ENCODE measurements at places on chromosomes 2 and 18. TPM values are rescaled to one million over a fixed set of nuclear protein-coding genes. Genes with fewer than 3 reads are reported as not detected.

GKN2 gene
- total RNA-seq, result not detected

GRCh38 chr2:152508446-152508845 lies 173.5 kb downstream of the FMNL2 start:
- peak; percentile 67 for DNase-seq

DNA sequence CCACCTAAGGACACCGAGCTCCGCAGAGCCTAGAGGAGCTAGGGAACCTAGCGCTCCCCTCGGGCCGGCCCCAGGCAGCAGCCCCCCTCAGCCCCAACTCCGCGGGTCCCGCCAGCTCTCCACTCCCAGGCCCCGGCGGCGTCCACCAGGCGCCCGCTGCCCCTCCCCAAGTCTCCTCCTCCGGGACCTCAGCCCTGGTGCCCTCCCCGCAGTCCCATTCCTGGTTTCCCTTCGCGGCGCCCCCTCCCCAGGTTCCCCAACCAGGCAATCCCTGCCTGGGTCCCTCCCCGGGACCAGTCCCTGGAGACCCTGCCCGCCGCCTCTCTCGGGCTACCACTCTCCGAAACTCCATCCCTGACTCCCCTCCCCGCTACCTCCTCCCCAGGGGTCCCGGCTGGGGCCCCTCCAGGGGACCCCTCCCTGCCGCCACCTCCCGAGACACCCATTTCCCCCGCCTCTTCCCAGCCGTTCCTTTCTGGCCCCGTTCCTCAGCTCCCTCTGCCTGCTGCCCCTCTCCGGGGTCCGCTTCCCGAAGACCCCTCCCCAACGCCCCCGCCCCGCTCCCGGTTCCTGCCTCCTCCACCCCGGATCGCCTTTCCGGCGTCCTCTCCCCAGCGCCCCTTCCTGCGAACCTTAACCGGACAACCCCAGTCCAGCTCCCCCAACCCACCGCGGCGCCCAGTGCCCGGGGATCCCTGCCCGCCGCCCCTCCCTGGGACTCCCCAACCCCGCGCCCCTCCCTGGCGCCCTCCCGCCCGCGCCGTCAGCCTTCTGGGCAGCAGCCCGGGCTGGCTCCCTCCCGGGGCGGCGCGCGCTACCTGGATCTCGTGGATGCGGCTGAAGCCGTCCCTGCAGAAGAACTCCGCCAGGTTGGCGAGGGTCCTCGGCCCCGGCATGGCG lies 678 bp downstream of the CYP27C1 start:
- DNase-seq, result no peak

DNA sequence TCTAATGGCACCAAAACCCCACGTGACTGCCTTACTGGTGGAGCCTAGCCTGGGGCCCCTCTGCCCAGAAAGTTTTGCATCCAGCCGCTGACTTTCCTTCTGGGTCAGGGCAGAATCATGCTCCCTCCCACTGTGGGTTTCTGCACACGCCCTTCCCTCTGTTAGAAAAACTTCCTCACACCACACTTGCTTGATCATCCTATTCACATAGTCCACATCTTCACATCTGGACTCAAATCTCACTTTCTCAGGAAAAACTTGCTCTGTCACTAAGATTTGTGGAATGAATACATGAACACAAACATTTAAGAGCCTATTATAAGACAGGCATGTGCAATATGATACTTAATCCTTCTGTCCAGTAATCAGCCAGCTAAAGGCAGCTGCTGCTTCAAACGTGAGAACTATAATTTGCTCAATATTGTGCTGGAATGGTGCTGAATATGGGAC lies 274.7 kb downstream of the RND3 start:
- peak; percentile 9 for DNase-seq

APLF gene
- 8.5 TPM for total RNA-seq

- no peak for DNase-seq
These were observed 3.1 kb downstream of the DLX1 start for GRCh38 chr2:172088245-172089004.

DNA sequence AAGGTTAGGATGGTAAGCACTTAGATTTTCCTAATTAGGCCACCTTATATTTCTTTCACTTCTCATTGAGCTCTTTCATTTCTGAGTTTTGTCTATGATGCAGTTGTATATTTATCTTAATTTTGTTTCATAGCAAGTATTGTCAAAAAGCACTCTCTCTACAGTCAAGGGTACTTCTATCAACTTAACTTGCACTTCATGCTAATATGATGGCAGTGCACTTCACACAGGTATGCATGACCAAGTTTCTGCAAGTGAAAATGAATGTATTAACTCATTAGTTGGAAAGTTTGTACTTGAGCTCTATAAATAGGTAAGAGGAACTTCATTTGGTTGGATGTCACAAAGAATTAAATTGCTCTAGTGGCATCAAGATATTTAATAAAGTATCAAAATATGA lies 51.5 kb upstream of the CDH19 start:
- no peak for DNase-seq

SNORC gene
- total RNA-seq, result 0.69 TPM

GRCh38 chr2:54341656-54342055 lies 85.6 kb upstream of the TSPYL6 start:
- no peak for DNase-seq

GRCh38 chr18:11760498-11761167 lies 71.6 kb downstream of the GNAL start:
- no peak for DNase-seq

ANKRD44 gene
- total RNA-seq, result 16.9 TPM

GRCh38 chr2:120619579-120619978 lies 116.1 kb upstream of the GLI2 start:
- no peak for DNase-seq

- peak; percentile 55 for DNase-seq
These were observed 1.4 kb upstream of the CTNNA2 start for GRCh38 chr2:79511320-79511951.

DNA sequence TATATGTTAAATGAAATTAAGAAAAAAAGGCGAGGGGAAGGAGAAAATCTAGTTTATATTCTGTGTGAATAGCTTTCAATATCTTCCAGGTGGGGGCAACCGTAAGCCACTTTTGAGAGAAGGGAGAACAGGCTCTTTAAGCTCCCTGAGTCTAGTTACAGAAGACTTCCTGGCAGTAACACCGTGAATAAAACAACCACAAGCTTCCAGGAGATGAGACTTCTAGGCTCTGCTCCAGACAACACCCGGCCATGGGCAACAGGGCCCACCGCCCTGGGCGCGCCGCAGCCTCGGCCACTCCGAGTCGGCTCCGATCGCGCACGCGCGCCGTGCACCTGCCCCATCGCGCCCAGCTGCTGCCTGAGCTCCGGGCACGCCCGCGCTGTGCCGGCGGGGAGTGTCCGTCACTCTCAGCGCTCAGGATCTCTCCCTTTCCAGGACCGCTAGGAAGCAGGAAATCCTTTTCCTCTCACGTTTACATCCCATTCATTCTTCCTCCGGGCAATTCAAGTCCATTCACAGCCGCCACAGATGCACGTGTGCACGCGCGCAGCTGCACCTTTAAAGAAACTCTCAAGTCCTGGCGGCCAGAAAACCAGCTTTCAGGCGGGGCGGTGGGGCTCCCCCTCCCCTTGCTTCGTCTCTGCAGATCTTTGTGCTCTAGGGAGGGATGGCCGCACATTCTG lies 19.4 kb upstream of the PAX3 start:
- DNase-seq, result peak; percentile 81

EN1 gene
- not detected for total RNA-seq

DNA sequence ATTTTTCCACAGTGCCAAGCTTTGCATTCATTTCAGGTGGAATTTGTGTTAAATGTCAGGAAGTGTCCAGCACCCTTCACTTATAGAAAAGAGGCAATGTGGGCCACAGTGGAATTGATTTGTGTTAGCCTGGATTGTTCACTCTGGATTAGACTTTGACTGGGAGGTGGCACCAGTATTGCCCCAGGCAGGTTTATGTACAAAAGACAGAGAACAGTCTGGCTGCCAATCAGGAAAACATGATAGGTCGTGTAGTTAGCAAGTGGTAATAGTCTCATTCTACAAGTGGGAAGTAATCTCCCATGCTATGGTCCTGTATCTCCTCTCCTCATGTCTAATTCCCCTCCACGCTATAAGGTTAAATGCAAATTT lies 45.6 kb downstream of the RAB27B start:
- no peak for DNase-seq

DNA sequence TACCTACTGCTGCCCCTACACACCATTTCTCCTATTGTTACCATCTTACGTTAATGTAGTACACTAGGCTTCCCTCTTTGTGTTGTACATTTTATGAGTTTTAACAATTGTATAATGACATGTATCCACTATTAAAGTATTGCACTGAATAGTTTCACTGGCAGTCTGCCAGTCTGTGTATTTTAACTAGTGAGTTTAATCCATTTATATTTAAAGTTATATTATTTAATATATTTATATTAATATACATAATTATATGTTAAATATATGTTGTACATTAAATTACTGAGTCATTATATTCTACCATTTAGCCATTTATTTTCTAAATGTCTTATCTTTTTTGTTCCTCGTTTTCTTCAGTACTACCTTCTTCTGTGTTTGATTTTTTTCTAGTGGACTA lies 44.8 kb upstream of the PHLPP1 start:
- DNase-seq, result no peak

GRCh38 chr18:22213333-22213973 lies 44.1 kb downstream of the GATA6 start:
- DNase-seq, result peak; percentile 98

GRCh38 chr2:111679202-111679601 lies 204.8 kb downstream of the ANAPC1 start:
- peak; percentile 52 for DNase-seq

DNA sequence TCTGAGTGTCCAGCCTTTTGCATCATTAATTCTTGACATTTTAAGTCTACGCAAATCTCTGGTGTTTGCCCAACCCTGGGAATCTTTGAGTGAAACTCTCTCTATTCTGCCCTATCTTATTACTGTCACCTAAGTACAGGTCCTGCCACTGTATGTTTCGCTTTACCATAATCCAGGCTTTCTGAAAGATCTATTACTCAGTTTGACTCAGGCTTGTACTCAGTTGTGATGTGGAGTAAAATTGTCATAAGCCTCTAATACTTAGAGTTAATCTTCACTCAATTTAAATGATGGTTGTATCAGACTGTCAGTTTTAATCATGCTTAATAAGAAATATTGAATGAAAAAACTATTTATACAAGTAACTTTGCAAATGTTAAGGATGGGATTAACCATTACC lies 30.3 kb upstream of the RAPGEF4 start:
- DNase-seq, result no peak

DNA sequence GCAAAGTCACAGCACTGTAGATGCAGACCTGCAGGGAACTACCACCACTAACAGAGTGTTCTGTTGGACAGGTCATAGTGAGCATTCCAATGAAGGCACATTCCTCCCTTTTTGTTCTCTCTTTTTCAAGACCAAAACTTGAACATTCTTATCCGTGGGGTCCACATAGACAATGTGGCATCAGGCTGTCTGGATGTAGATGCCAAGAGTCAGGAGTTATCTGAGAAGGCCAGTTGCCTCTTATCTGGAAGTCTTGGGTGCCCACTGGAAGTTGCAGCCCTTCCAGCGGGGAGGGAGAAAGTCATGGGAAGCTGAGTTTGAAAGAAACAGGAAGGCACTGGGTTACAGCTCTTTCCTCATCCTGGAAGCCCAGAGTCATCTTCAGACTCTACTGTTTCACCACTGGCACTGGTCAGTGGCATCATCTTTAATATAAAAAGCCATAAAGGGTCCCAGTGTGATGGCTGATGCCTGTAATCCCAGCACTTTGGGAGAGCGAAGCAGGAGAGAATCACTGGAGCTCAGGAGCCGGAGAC lies 61.4 kb downstream of the FAM161A start:
- DNase-seq, result no peak

PLCL1 gene
- total RNA-seq, result under 0.01 TPM

DNA sequence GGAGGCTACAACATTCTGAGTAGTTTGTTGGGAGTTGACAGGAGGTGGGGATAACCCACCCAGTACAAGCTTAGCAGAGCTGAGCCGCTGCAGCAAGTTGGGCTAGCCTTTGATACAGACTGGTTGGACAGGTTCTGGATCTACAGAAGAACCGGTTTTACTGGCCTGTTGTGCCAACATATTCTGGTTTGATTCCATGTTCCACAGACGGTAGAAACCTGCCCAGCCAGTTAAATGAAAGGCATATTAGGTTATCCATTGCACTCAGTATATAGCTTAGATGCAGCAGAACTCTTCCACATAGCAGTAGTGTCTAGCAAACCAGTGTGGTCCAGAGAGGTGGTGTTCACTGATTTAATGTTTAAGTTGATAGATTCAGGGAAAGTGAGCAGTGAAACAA lies 19.3 kb upstream of the RBBP8 start:
- peak; percentile 63 for DNase-seq

- DNase-seq, result no peak
These were observed 183.1 kb upstream of the DDX18 start for GRCh38 chr2:117631152-117631945.

GRCh38 chr18:57543560-57543959 lies 42.9 kb downstream of the FECH start:
- DNase-seq, result no peak

- no peak for DNase-seq
These were observed 105.2 kb upstream of the OTOS start for GRCh38 chr2:240245706-240246105.

DNA sequence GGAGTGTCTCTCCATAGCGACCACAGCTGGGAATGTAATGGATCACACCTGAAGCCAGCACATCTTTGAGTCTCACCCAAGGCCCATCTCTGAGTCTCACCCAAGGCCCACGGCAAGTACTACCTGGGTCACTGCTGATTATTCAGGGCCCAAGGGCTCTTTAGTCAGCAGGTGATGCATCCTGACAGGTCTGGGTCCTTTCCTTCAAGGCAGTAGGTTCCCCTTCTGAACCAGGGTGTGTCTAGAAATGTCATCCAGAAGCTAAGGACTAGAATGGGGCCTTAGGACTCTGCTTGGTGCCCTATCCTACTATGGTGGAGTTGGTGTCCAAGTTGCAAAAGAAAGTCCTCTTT lies 248.1 kb downstream of the ZNF385B start:
- DNase-seq, result no peak

DNA sequence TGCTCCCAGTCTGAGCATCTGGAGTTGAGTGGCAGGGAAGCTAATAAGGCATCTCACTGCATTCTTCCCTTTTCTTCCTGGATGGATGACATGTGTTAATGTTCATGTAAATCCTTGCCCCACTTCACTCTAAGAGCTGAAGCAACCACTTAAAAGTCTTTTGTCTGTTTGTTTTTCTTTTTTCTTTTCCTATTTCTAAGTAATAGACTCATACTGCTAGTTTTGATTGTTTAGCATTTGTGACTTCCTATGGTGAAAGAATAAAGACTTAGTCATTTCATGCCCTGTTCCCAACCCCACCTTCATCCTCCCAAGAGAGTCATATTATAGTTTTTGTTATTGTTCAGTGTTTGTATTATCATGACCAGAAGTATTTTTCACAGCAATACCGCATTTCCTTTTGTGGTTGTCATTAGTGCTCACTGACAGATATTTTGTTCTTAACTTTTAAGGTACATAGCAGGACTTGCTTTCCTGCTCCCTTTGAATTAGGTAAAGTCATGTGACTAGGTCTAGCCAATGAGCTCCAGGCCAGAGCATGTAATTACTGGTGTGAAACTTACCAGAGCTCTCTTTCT lies 18.1 kb upstream of the SPP2 start:
- peak; percentile 66 for DNase-seq

LOXHD1 gene
- total RNA-seq, result not detected

All from renal cortical epithelial cell (primary cell).